ENCODE measurements at places on chromosomes 4 and X.

DNA sequence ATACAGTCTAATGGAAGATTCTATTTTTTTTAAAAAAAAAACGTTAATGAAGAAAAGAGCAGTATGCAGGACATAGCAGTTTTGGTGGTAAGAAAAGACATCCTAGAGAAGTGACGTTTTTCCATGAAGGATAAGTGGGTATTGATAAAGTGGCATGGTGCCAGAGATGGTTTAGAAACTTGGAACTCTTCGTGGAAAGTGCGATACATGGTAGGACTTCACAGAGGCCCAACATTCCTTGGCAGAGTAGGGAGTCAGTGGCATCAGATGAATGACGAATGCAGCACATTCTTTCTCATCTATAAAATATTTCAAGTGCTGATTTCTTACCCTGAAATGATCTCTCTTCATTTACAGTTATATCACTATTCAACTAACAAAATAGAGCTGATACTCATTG is 298.7 kb downstream of the CCSER1 start:
- no peak for DNase-seq

DNA sequence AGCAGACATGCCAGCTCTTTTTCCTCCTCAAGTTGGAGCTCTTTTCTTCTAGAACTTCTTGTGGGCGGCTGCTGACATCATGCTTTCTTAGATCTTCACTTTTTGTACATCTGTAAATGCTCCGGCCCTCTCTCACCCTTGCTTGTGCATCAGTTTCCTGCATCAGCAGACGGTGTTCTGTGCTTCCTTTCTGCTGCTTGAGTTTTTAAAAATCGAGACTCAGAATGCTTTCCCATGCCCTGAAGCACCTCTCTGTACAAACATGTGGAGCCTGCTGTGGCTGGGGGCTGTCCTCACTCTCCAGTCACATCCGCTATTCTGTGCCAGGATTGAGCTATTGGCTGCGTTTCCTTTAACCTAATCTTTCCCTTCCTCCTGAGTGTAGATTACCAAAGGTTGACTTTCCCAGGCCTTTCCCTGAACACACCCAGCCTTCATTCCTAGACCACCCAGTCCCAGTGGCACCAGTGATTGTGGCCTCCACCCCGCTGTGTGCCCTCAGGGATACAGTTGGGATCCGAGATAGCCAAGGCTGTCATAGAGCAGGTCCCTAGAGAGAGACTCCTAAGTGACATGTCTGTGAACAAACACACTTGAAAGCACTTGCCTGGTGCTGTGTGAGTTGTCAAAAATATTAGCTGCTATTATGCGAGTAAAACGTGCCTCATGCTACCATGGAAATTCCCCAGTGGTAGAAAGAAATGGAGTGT is 41.9 kb downstream of the TNIP2 start:
- DNase-seq, result no peak

- no peak for DNase-seq
These were observed 37.3 kb downstream of the NUDT11 start for GRCh38 chrX:51459125-51459524.

- no peak for DNase-seq
These were observed 2020.0 kb upstream of the ADGRL3 start for GRCh38 chr4:59180161-59180560.

- no peak for DNase-seq
These were observed 28.2 kb downstream of the SEL1L3 start for GRCh38 chr4:25834411-25835107.

DNA sequence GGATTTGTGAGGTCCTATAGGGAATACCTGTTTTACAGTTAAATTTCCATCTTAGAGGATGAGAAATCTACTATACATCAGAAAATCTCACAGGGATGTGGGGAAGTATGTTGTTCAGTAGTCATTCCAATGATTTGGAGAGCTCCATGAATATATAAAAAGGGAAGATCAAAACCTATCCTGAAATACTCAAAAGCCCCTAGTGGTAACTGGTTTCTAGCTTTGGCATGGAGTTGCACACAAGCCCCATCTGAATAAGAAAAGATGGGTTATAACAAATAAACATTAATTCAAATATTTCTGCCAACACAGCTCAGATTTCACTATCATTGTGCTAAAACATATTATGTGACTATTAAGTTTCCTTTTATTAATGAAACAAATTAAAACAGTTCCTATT is 101.6 kb downstream of the FBXO8 start:
- DNase-seq, result no peak

DNA sequence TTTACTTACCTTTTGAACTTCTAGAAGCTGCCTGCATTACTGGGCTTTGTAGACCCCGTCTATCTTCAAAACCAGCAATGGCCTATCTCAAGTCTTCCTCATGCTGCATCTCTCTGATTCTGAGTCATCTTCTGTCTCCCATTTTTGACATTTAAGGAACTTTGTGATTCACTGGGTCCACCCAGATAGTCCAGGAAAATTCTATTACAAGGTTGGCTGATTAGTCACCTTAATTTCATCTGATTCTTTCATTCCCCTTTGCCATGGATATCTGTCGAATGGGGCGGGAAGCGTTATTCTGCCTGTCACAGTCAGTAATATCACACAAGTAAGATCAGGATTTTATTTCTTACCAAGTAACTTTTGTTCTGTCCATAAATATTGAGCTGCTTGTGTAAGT is 618.0 kb downstream of the CCSER1 start:
- no peak for DNase-seq

- DNase-seq, result no peak
These were observed 31.4 kb downstream of the HOPX start for GRCh38 chr4:56649445-56650261.

- DNase-seq, result no peak
These were observed 30.3 kb downstream of the SH3KBP1 start for GRCh38 chrX:19857131-19857530.

GRCh38 chr4:176469546-176469945 is 149.8 kb downstream of the SPCS3 start:
- DNase-seq, result no peak

DNA sequence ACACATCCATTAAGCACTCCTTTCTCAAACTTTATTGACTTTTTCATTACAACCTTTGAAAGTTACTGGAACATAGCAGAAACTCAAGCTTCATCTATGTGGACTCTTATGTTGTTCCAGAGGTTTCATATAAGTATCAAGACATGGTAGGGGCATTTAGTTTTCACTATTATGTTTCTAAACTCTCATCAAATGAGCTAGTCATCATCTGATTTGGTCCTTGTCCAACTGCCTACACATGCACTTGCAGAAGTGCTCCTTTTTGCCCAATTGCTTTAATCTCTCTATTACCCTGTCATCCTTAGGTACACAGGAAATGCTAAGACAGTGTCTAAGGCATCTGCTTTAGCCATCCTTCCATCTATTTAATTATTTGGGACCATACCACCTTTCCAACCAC is 42.2 kb upstream of the EPGN start:
- no peak for DNase-seq
